Stimulated activated CD8-positive, alpha-beta memory T cell treated with anti-CD3 and anti-CD28 coated beads, Interleukin-7, amount 100 ng/mL, for 24 hours (primary cell): ENCODE measurements at places on chromosomes 5 and 9.

DNA sequence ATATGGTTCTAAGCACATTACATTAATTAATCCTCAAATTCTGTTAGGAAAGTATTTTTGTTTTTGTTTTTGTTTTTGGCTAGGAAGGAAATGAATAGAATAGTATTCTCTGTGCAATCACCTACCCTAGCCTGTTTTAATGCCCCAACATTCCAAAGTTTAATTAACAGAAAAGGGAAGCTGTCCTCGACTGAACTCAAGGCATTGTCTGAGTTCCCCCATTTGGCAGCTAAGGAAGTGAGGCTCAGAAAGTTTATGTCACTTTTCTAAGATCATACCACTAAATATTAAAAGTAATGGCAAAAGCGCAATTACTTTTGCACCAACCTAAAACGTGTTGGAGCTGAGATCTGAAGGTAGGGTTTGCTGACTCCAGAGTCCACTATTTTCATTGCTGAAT, 59.8 kb downstream of the FGF1 start:
- DNase-seq: no peak

DNA sequence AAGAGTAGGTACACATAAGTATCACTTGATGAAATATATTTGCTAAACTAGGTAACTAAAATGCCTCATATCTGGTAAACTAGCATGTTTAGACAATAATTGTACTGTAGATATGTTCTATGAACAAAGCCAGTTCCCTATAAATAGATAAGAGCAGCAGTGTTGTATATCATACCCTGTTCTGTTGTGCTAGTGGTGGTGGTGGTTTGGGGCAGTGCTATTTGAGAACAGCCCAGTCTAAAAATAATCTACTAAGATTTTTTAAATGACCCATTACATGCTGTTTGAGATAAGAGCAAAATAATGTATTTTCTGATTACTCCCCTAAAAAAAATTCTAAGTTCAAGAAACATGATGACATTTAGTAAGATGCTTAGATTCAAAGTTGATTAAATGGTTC, 829.2 kb upstream of the DMAC1 start:
- no peak for DNase-seq

- DNase-seq: no peak
These were observed 187.5 kb downstream of the SNCAIP start for GRCh38 chr5:122499585-122499984.

GRCh38 chr5:56025151-56025885, 30.6 kb upstream of the IL6ST start:
- DNase-seq: no peak

GRCh38 chr5:79535477-79536192, 21.7 kb upstream of the HOMER1 start:
- DNase-seq: no peak

GRCh38 chr5:52580921-52581320, 206.8 kb upstream of the ITGA1 start:
- DNase-seq: no peak

GRCh38 chr5:10533226-10533625, 30.6 kb upstream of the ANKRD33B start:
- DNase-seq: no peak

- DNase-seq: no peak
These were observed 334.2 kb downstream of the SPOCK1 start for GRCh38 chr5:137164961-137165360.

DNA sequence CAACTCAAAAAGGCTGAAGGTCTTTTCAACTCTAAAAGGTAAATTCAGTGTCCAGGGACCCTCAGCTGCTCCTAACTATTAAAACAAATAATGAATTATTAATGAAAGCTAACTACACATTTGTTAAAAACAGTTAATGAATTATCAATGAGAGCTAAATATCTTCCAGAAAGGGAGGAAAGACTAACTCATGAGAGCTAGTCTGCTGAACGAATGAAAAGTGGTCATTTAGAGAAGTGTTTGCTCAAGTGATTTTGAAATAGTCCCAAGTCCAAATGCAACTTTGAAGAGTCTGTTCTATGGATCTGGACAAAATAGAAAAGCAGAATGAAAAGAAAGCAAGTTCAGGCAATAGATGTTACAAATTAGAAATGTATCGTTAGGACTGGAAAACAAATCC, 133.9 kb upstream of the SPEF2 start:
- no peak for DNase-seq

DNA sequence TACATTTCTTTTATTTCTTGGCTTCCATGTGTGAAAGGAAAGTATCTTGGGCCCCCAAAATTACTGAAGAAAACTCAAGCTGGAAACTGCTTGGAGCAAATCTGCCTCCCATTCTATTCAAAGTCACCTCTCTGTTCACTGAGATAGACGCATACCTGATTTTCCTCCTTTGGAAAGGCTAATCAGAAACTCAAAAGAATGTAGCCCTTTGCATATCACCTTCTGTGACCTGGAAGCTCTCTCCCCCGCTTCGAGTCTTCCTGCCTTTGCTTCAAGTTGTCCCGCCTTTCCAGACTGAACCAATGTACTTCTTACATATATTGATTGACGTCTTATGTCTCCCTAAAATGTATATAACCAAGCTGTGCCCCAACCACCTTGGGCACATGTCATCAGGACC, 5.0 kb upstream of the RXFP3 start:
- DNase-seq: no peak

DNA sequence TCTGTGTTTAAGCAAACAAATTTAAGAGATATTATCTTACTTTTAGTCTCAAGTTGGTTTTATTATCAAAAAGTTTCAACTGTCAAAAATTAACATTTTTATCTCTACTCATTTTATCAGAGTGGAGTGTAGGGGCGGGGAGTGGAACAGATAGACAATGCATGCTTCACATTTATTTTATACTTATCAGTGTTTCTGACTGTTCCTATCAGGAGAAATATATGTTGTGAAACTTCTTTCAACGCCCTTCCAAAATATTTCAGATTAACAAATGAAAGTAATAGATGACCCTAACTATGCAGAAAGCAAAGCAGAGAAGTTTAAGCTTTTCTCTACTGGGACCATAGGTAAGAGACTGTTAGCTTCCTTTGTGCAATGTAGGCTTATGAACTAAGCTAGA, 44.9 kb upstream of the MAST4 start:
- no peak for DNase-seq

GRCh38 chr5:146622391-146622790, 106.4 kb upstream of the GPR151 start:
- DNase-seq: no peak

DNA sequence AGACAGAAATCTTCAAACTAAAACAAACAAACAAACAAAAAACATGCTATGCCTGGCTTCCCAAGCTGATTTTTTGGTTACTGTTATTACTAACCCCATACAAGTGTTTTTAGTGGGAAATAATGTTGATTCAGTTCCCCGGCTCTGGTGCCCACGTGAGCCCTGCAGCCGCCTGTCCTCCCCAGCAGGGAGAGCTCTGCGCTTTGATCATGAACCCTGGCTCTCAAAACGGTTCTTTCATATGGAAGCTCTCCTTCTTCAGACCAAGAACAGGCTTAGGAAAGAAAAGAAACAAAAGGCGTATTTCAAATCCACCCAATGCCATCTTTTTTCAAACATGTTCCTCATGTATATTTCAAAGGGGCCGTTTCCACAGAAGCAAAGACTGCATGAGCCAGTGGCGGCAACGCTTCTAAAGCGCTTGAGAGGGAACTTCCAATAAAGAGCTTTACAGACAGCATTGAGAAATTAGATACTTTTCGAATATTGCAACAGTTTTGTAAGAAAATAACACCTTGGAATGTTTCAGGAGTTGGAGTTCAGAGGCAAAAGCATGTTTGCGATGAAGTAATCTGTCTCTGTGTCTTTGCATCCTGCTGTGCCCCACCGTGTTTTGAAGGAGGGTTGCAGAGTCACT, 74.8 kb downstream of the ICE1 start:
- DNase-seq: no peak

- DNase-seq: no peak
These were observed 76.5 kb downstream of the SH3PXD2B start for GRCh38 chr5:172377856-172378255.

DNA sequence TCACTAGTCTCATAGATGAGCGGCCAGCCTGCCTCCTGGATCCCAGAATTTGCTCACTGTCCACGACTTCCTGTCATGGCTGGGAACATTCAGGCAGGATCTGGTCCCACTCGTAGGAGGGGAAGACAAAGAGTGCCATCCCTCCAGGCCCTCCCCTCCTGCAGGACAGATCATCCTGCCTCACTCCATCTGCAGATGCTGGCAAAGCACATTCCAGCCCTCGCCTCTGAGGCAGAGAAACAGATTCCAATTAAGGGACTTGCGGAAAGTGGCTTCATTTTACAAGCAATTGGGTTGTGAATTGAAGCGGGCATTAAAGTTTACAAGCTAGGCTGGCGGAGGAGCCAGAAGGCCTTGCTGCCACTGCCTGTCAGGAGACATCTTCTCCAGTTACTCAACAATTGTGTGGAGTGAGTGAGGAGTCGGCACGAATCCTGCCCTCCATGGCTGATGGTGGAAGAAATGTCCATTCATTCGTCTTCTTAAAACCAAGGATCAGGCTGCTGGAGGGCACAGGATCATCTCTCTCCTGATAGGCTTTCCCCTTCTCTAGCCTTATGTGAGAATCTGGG, 41.8 kb upstream of the KCNMB1 start:
- no peak for DNase-seq
